Kasumi-1 (cell line): ENCODE measurements at places on chromosomes 5 and 9.
A peak's percentile ranks its signal among the peaks of the same experiment; 100 is the strongest.

GRCh38 chr9:79559495-79560181 is 12.1 kb upstream of the TLE4 start:
- no peak for DNase-seq

- DNase-seq = no peak
These were observed 569.2 kb upstream of the PTPRD start for GRCh38 chr9:11182001-11182400.

DNA sequence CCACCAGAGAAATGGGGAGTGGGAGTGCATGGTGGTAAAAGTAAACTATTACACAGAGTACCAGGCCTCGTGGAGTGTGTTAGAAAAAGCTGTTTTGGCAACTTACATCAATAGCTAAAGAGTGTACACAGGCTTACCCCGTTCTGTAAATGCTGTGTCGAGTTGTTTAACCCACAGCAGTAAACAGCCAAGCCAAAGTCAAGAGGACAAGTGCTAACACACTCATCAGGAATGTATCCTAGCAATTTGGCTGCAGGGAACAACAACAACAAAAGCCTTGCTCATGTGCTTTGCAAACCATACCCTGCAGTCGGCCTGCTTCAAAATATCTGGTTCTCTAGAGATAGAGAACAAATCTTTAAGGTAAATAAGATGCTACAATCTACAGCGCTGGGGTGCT is 15.9 kb downstream of the DAP start:
- DNase-seq = no peak

GRCh38 chr9:13705918-13706317 is 426.4 kb upstream of the MPDZ start:
- no peak for DNase-seq

GRCh38 chr9:86636038-86636437 is 281.8 kb upstream of the TUT7 start:
- no peak for DNase-seq

DNA sequence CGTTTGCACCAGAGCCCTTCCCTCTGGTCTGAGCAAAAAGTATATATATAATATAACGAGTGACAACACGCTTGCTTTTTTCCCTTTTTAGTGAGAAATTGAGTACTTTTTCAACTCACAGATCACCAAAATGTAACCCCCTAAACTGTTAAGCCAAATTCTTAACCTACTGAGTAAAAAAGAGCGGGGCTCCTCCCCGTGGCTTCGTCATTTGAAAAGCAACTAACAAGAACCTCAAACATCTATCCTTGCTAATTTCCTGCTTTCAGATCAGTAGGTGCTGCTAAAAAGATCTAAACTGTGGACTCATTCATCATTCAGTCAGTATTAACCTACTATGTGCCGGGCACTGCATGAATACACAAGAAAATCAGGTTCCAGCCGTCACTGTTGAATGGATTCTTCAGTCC is 1.0 kb upstream of the PTBP3 start:
- peak; percentile 47 for DNase-seq

- DNase-seq = no peak
These were observed 36.2 kb downstream of the GRIN3A start for GRCh38 chr9:101702257-101702656.
